ENCODE measurements at places on chromosomes 2 and 18. TPM values are rescaled to one million over a fixed set of nuclear protein-coding genes. Genes with fewer than 3 reads are reported as not detected.
A peak's percentile ranks its signal among the peaks of the same experiment; 100 is the strongest.

The KRTCAP3 gene
- total RNA-seq, result 112 TPM

The MEP1B gene
- total RNA-seq, result 2.0 TPM

The LRRTM1 gene
- 0.16 TPM for total RNA-seq

The AGAP1 gene
- total RNA-seq, result 56.1 TPM

- DNase-seq, result no peak
Observed at GRCh38 chr2:96342085-96342484, 6.5 kb downstream of the NCAPH start.

- peak; percentile 91 for DNase-seq
Observed at GRCh38 chr2:240434728-240435456, 571 bp upstream of the GPC1 start.

GRCh38 chr2:9308186-9308955 is 101.8 kb downstream of the ASAP2 start:
- DNase-seq, result no peak

DNA sequence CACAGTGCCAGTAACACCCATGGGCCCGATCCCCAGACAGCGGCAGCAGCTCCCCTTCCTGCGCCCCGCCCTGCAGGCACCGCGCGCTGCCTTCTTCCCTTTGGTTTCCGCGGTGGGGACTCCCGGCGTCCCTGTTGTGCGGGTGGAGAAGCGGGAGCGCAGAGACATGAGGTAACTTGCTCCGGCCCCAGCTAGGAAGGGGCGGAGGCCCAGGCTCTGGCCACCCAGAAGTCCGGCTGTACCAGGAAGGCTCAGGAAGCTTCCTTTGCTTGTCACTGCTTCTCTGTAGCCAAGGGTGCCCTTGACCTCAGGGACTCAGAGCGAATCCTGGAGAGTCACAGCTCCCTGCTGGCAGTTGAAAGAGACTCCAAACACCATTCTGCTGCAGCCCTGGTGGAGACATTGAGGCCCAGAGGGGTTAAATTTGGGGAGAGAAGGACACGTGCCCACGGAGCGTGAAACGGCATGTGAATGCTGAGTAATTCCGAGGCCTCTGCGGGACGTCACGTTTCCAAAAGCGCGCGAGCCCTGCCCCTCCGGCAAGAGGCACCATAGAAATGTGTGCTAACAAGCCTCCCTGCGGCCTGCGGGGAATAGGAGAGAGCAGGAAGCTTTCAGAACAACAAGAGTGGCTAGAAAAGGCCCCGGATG is 6.7 kb upstream of the ADCY3 start:
- peak; percentile 32 for DNase-seq

- peak; percentile 87 for DNase-seq
Observed at GRCh38 chr2:17879137-17879912, 858 bp downstream of the KCNS3 start.

DNA sequence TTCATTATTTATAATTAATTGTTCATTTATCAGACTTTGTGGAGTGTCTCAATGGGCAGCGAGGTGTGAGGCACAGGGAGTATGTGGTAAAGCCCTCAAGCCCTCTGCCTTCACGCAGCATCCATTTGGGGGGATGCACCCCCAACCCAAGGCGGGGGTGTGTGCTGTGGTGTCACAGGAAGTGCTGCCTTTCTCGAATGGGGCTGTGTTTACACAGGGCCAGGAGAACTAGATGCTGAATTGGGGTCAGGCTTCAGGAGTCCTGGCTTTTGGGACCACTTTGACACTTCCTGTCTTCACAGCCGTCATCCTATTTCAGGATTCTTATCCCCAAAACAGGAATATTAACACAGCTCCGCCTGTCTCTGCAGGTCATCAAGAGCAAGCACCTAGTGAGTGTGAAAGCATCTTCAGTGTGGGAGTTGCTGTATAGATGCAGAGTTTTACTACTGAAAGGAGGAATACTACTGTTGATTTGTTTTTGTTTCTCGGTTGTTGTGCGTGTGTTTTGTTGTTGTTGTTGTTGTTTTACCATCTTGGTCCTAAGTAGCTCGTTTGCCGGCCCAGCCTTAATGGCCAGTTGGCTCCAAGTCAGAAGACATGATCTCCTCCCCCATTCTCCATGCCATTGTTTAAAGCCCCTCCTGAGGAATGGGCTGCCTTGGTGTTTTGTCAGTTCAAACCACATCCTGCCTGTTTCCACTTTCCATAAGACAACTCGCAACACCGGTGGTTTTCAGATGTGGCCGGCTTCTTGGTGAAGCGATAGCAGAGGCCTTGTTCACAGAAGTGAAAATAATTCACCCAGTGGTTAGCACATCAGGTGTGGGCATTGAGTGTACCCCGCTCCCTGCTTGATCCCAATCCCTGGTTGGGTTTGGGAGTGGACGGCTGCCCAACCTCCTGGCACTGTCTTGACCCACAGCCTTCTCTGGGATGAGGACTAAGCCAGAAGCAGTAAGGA is 221.3 kb downstream of the BCL2 start:
- peak; percentile 30 for DNase-seq
